ENCODE measurements at places on chromosomes 1 and 21. TPM values are rescaled to one million over a fixed set of nuclear protein-coding genes. Genes with fewer than 3 reads are reported as not detected.

The CFAP45 gene
- total RNA-seq, result 1.3 TPM

The FBLIM1 gene
- total RNA-seq, result 70.9 TPM

The COA6 gene
- total RNA-seq, result 16.4 TPM

The FMO1 gene
- not detected for total RNA-seq

The NAV1 gene
- 53.5 TPM for total RNA-seq

The SNX7 gene
- total RNA-seq, result 56.6 TPM

The BROX gene
- total RNA-seq, result 38.2 TPM

The CD84 gene
- total RNA-seq, result under 0.01 TPM

The RABIF gene
- total RNA-seq, result 9.0 TPM

The CSF3R gene
- not detected for total RNA-seq

The TMEM79 gene
- 1.1 TPM for total RNA-seq

The LMOD1 gene
- 61.5 TPM for total RNA-seq

The HCRTR1 gene
- total RNA-seq, result 0.26 TPM

The EFNA1 gene
- total RNA-seq, result 1.2 TPM

The CFAP126 gene
- not detected for total RNA-seq

The MTF2 gene
- 17.4 TPM for total RNA-seq

The AMY1C gene
- not detected for total RNA-seq

The BMP8B gene
- total RNA-seq, result under 0.01 TPM

The NOS1AP gene
- not detected for total RNA-seq
